Activated CD4-positive, alpha-beta memory T cell treated with anti-CD3 and anti-CD28 coated beads for 36 hours (primary cell): ENCODE measurements at places on chromosomes 6 and 20. TPM values are rescaled to one million over a fixed set of nuclear protein-coding genes. Genes with fewer than 3 reads are reported as not detected.
A peak's percentile ranks its signal among the peaks of the same experiment; 100 is the strongest.

GRCh38 chr6:35426074-35426473, 26.1 kb upstream of the FANCE start:
- H3K4me1 ChIP-seq: no peaks in the 10 kb centered on the region
- H3K4me3 ChIP-seq: no peak overlapping the region
- peak overlapping the region; percentile 8 for H3K27ac ChIP-seq

Gene ETV7
- total RNA-seq: 5.8 TPM

DNA sequence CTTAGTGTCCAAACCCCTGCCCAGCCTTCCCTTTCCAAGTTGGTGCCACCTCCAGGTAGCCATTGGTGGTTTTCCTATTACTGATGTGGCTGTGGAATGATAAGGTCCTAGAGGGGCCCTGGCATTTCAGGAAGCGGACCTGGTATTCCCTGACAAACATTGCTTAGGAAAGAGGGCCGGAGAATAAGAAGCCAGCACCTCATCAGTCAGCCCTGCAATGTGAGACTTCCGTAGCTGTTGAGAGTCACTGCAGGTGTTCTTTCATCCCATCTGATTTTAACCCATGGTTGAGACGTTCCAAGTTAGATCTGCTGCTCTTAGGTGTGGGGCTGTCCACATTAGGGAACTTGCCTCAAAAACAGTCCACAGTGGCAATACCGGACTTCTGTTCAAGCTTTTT, 14.8 kb upstream of the NPEPL1 start:
- no peaks in the 10 kb centered on the region for H3K27me3 ChIP-seq
- H3K36me3 ChIP-seq: peaks cover 48% of the 10 kb centered on the region
- H3K4me3 ChIP-seq: no peak overlapping the region
- H3K4me1 ChIP-seq: no peaks in the 10 kb centered on the region
- DNase-seq: no peak

DNA sequence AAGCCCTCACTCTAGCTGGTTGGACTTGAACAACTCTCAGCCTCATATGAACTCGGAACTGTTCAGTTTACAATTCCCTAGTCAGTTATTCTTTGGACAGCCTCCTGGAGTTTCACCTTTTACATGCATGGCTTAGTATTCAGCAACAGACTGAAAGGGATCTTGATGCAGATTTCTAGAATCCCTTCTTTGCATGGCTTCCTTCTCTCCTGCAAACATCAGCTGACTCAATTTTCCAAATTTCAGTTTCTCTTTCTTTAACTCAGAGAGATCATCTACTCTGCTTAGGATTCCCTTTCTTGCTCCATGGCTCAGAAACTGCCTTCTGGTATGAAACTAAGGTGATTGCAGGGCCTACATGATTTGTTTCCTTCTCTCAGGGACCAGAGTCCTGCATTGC, 99.6 kb downstream of the CEP57L1 start:
- H3K36me3 ChIP-seq: peaks cover 16% of the 10 kb centered on the region
- H3K27me3 ChIP-seq: peaks cover 3% of the 10 kb centered on the region
- H3K27ac ChIP-seq: no peak overlapping the region

- H3K36me3 ChIP-seq: no peaks in the 10 kb centered on the region
- H3K4me3 ChIP-seq: no peak overlapping the region
Measured at GRCh38 chr20:38181207-38181801, 16.2 kb upstream of the TGM2 start.

DNA sequence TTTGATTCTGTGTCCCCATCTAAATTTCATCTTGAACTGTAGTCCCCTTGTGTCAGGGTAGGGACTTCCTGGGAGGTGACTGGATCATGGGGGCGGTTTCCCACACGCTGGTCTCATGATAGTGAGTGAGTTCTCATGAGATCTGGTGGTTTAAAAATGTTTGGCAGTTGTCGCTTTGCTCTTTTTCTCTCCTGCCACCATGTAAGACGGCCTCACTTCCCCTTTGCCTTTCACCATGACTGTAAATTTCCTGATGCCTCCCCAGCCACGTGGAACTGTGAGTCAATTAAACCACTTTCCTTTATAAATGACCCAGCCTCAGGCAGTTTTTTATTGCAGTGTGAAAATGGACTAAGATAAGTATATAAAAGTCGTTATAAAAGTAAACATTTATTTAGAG, 80.5 kb upstream of the SGK1 start:
- H3K4me3 ChIP-seq: no peak overlapping the region
- peaks cover 13% of the 10 kb centered on the region for H3K4me1 ChIP-seq
- no peaks in the 10 kb centered on the region for H3K27me3 ChIP-seq
- DNase-seq: peak; percentile 49
- H3K36me3 ChIP-seq: no peaks in the 10 kb centered on the region

Gene GPLD1
- 0.19 TPM for total RNA-seq

Gene NKX2-4
- not detected for total RNA-seq

GRCh38 chr6:31308050-31308844, 36.4 kb upstream of the HLA-C start:
- no peaks in the 10 kb centered on the region for H3K4me1 ChIP-seq
- no peak overlapping the region for H3K27ac ChIP-seq
- peaks cover 1% of the 10 kb centered on the region for H3K27me3 ChIP-seq
- DNase-seq: peak; percentile 80

Gene SIRPG
- total RNA-seq: 27.9 TPM

- peaks cover 17% of the 10 kb centered on the region for H3K4me1 ChIP-seq
- peaks cover 15% of the 10 kb centered on the region for H3K36me3 ChIP-seq
- no peak for DNase-seq
- no peaks in the 10 kb centered on the region for H3K27me3 ChIP-seq
Measured at GRCh38 chr6:13807696-13808095, 6.7 kb downstream of the MCUR1 start.

DNA sequence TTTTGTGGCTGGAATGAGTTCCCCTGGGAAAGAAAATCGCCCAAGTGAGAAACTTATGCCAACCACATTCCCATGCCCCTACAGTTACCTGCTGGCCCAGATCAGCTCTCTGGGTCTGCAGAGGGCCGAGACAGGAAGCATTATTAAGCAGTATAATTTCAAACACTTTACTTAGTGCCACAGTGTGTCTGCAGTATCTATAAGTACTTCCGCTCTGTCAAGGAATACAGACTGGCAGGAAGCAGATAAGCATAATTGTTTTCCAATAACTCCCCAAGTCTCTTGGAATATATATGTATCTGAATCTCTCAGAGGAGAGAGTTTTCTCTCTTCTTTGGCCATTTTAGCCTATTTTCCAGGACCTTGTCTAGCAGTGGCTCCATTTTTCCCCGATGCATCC, 24.9 kb downstream of the SAYSD1 start:
- no peak overlapping the region for H3K27ac ChIP-seq
- no peak overlapping the region for H3K4me3 ChIP-seq
- no peaks in the 10 kb centered on the region for H3K36me3 ChIP-seq
- H3K27me3 ChIP-seq: peaks cover 47% of the 10 kb centered on the region

DNA sequence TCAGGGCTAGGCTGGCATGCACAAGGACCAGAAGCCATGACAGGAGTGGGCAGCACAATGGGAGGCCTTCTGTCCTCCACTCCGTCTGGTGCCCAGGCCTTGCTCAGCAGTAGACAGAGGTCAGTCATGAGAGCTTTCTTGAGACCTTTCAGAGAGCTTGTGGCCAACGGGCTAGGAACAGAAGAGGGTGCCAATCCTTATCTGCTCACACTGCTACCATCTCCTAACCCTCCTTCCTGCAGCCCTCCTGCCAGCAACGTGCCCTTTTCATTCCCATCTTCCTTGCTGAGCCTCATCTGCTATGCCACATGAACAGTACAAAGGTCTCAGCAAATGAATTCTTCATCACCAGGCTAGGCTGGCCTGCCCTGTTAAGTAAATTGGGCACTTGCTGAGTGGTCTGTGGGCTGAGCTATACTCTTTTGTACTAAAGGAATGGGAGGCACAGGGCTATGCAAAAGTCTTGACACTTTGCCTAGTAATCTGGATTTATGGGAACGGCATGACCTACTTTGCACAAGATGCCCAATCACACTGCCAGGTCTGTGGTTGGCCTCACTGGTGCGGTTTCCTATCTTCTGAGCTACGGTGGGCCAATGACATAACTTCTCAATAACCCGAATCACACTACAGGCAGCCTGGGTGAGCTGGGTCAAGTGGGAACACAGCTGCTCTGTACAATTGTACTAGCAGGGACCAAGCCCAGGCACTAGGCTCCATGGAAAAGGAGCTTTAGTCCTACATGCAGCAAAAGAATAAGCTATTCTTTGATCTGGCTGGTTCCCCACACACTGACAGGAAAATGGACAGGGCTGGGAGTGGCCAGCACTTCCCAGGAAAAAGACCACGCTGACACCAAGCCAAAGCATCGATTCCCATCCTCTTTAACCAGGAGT, 47.8 kb downstream of the ELOVL5 start:
- peaks cover 4% of the 10 kb centered on the region for H3K36me3 ChIP-seq
- peak; percentile 67 for DNase-seq
- H3K27me3 ChIP-seq: no peaks in the 10 kb centered on the region
- H3K4me1 ChIP-seq: peaks cover 82% of the 10 kb centered on the region
- H3K27ac ChIP-seq: peak overlapping the region; percentile 90

GRCh38 chr6:151822252-151823111, 15.0 kb downstream of the ESR1 start:
- no peaks in the 10 kb centered on the region for H3K36me3 ChIP-seq
- no peak overlapping the region for H3K4me3 ChIP-seq
- no peaks in the 10 kb centered on the region for H3K27me3 ChIP-seq
- no peak for DNase-seq
